Mammary epithelial cell (primary cell): ENCODE measurements at places on chromosomes 12 and 14.

DNA sequence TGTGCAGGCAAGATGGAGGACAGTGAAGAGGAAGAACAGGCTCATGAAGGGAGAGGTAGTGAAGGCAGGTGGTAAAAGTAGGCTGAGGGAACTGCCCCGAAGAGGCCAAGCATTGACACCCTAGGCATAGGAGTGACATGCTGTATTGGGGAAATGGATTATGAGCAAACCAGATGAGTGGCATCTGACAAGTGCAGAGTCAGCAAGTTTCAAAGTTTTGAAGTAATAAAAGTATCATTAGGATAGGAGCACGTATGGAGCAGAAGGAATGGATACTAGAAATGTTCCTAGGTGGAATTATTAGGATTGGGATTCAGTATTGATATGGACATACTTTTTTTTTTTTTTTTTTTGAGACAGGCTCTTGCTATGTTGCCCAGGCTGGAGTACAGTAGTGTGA lies 139.8 kb downstream of the SAMD4A start:
- no peak for DNase-seq

DNA sequence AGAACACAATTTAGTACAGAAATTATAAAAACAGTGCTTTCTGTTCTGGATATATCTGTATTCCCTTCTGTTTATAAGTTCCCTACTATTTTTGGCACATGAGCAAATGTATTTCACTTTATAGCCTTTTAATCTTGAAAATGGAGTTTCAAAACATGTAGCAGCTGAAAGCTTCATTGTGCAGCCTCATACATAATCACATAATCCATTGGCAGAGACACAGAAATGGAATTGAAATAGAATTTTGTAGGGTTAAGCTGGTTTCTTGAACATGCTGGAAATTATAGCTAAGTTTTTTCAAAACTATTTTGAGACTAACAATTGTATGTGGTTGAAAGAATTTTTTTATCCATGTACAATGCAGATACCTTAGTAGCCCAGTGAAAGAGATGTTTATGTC lies 614.3 kb upstream of the MDGA2 start:
- DNase-seq: no peak

DNA sequence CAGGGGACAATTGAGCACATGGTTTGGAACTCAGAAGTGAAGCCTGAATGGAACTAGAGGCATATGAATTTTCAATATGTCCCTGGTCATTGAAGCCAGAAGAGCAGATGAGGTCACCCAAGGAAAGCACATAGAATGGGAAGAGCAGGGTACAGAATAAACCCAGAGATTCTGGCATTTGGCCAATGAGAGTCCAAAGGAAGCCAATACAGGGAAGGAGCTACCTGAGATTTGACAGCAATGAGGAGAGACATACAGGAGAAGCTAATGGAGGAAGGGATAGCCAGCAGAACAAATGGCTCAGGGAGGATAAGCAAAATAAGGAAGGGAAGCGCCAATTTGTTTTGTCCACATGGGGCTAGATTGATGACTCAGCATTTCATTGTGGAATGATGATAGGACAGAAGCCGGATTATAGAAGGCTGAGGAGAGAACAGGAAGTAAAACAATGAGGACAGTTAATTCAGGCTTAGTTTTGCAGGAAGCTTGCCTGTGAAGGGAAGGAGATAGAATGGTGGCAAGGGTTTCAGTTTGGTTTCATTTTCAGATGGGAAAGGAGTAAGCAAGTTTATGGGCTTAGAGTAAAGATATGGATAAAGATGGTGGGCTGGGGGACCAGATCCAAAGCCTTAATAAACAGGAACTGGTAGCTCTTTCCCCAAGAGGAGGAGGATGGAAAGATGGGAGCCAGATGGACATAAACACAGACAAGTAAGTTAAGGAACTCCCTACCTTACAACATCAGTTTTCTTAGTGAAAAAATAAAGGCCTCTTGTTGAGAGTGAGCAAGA lies 3.2 kb upstream of the SPTSSA start:
- no peak for DNase-seq

DNA sequence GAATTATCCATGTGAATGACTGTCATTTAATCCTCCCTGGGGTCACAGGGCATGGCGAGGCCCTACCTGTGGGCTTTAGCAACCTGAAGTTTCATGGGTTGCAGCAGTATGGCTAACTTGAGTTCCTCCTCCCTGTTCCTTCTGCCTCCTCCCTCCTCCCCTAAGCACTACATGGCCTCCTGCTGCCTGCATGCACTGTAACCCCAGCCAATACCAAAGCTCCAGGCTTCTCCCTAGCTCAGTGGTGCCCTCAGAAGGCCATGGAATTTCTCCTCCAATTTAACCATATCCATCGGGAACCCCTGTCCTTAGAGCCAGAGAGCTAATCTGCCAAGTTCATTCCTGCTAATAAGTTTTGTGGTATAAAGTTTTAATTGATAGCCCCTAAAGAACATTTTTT lies 95.1 kb downstream of the NT5DC3 start:
- no peak for DNase-seq

DNA sequence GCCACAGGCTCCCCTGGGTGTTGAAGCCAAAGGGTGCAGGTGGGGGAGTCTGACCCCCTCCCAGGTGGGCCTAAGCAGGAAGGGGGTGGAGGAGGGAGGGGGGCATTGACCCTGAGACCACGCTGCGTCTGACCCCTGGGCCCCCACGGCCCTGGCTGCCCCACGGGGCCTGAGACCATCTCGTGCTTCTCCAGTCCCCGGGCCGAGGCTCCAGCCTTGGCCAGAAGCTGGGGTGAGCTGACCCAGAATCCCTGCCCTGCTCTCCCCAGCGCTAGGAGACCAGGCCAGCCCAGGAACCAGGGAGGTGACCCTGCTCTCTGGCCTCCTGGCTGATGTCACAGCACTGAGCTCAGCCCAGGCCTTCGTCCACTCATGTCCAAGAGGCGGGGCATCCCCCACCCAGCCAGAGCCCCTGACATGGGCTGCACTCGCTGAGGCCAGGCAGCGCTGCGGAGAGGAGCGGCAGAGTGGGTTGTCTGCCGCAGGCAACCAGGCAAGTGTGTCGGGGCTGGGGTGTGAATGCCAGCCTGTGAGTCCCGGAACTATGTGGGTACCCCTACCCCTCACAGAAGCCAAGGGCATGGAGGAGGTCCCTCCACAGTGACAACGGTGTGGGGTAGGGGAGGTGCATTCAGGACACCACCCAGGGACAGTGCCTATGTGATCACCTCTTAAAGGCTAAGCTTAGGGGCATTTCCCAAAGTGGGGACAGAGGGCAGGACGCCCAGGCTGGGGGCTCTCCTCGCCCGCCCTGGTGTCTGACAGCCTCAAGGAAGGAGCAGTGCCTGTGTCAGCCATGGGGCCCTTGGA lies 6.3 kb downstream of the TRMT61A start:
- no peak for DNase-seq

- peak; percentile 85 for DNase-seq
Observed at GRCh38 chr12:46547421-46548354, 175.1 kb upstream of the SLC38A2 start.

- DNase-seq: no peak
Observed at GRCh38 chr12:57299514-57300016, 48.6 kb upstream of the STAC3 start.

GRCh38 chr14:29108908-29109307 lies 342.3 kb downstream of the FOXG1 start:
- DNase-seq: no peak

DNA sequence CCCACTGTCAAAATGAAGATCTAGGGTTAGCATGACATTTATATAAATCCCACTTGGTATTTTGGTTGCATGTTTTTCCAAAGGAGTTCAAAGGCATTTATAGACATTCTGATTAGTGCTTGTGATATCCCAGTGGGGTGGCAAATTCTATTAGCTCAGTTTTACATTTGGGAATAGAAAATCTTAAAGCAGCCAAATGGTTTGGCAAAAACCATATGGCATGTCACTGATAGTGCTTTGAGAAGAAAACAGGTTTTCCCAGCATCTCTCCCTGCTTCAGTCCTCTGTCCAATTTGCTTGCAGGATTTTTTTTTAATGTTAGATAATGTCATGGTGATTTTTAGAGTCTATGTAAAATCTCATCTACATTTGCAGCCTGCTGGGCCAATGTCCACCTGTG lies 225.1 kb upstream of the DIO3 start:
- DNase-seq: no peak

- peak; percentile 87 for DNase-seq
Observed at GRCh38 chr12:13187399-13187798, 9.1 kb upstream of the EMP1 start.

DNA sequence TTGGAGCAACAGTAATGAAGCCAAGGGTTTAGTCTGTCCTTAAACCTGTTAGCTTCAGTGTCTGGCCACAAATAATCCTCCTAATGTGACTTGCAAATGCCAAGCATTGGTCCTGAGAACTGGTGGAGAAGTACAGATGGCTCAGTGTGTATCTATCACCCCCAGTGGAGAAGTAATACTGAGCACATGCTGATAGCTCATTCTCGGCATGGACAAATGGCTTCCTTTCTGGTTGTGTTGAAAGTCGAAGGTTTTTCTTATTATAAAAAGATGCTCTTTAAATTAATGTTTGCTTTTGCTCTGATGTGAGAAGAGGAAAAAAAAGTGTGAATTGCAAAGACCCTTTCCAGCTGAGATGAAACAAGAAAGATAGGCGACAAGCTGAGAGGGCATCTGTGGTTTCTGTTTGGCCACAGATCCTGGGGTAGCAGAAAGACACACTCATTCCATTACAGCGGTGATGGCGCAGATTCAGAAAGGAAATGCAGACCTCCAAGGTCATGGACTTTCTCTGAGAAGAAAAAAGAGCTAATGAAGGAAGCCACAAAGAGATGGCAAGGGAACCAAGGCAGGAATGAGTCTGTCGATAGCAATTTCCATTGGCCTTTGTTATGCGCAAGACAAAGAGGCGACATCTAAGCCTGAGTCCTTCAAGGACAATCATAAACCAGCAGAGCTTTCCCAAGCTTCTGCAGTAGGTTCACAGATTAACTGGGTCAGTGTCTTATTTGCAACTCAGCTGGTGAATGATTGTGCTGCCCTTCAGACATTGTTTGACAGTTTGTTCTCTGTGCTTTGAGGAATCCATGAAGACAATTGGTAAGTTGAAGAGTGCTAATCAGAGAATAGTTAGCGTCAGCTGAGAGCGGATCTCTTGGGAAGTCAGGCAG lies 155.5 kb upstream of the RGS6 start:
- no peak for DNase-seq

DNA sequence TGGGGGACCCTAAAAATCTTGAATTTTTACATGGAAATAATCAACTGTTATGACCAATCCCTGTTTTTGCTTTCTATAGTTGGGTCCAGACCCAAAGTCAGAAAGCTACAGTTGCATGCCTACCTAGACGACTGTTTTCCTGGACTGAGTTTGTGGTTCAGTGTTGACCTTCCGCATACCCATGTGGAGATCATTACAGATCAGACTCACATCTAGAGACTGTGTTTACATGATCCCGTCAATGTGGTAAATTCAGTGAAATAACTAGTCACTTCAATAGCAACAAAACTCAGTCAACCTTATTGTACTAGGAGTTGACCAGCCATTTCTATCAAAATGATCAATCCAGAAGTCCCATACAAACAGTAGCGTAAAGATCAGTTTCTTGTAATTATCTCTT lies 257.6 kb downstream of the EGLN3 start:
- no peak for DNase-seq

GRCh38 chr12:121791671-121792551 lies 1.6 kb downstream of the RHOF start:
- DNase-seq: no peak

DNA sequence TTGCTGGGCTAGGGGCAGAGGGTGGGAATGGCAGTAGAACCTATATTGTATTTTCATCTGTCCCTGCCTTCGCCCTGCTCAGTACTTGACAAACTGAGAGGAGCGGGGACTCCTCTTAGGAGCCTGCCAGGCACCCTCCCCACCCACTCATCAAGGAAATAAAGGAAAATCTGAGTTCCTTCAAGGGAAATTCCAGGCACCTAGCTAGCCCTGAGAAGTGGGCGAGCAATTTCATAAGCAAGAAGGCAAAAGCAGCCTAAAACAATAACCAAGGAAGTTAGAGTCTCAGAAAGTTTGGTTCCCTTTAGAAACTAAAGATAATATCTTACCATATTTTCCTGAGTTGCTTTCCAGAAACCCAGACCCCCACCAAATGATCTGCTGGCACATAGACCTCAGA lies 10.6 kb upstream of the PLEKHD1 start:
- no peak for DNase-seq

- DNase-seq: peak; percentile 39
Observed at GRCh38 chr12:3123729-3124128, 46.5 kb downstream of the TSPAN9 start.

GRCh38 chr14:87935886-87936285 lies 57.1 kb downstream of the GALC start:
- no peak for DNase-seq

DNA sequence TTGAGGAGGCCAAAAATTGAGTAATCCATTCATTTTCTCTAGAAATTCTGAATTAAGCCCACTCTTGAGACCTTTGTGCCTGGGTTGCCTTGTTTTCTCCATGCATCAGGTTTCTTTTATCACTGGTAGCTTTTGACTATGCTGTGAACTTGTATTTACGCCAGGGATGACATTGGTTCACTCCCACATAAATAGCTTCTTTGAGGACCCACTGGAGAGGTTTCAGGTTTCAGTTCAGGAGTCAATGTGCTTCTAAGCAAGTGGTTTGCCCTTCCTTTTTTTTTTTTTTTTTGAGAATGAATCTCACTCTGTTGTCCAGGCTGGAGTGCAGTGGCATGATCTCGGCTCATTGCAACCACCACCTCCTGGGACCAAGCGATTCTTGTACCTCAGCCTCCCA lies 10.2 kb upstream of the SLC17A8 start:
- no peak for DNase-seq

GRCh38 chr12:108876550-108876949 lies 3.3 kb upstream of the DAO start:
- no peak for DNase-seq

DNA sequence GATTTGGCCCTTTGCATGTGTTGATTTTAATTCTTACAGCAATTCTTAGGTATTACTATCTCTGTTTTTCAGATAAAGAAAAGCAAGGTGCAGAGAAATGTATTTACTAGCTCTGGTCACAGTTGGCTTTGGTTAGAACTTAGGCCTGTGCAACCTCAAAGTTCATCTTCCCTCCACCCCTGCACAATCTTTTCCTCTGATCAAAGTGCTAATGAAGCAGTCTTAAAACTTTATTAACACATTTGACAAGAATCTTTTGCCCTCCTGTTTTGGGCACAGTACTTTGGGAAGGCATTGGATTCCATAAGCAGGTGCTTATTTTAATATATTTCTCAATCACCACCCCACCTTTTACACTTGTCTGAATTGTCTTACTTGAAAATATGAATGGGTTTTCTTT lies 2.7 kb downstream of the IRAK4 start:
- DNase-seq: no peak
